ENCODE measurements at places on chromosomes 7 and 10. TPM values are rescaled to one million over a fixed set of nuclear protein-coding genes. Genes with fewer than 3 reads are reported as not detected.

THSD7A gene
- not detected for total RNA-seq

CRHR2 gene
- total RNA-seq: not detected

DMBT1 gene
- total RNA-seq: not detected

CFTR gene
- 0.06 TPM for total RNA-seq

CYREN gene
- total RNA-seq: 81.6 TPM

LLCFC1 gene
- not detected for total RNA-seq

GRCh38 chr10:33476757-33477273 lies 142.3 kb upstream of the NRP1 start:
- no peak for DNase-seq
- no peaks in the 10 kb centered on the region for H3K36me3 ChIP-seq
- H3K4me1 ChIP-seq: no peaks in the 10 kb centered on the region
- no peak overlapping the region for H3K4me3 ChIP-seq
- H3K27ac ChIP-seq: no peak overlapping the region

DNA sequence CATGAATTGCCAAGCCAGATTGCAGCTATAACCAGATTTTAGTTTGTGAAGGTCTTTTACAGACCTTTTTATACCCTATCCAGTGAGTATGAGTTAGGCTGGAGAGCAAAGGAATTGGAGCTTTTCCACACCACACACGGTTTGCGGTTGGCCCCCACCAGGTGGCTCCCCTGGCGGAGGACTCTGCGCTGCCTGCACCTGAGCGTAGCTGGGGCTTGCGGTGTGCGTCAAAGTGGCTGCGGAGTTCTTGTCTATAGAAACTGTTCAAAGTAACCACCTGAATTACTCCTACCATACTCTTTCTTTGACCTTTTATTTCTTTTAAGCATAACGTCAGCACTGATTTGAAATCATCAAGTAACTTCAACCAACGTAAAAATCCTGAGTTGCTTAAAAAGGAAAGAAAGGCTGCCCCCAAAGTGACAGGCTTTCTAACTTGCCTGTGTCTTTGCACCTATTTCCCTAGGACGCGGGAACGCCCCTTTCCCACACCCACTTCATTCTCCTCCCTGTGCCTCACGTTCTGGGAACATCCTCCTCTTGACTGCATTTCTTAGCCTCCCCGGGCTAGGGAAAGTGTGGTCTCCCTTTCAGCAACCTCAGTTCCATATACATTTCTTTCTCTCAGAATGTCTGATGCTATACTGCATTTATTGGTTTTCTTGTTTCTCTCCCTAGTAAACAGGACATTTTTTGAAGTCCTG lies 47.6 kb upstream of the TMEM72 start:
- no peaks in the 10 kb centered on the region for H3K36me3 ChIP-seq
- H3K27me3 ChIP-seq: peaks cover 3% of the 10 kb centered on the region
- no peak overlapping the region for H3K4me3 ChIP-seq
- DNase-seq: no peak
- H3K27ac ChIP-seq: no peak overlapping the region
- peaks cover 25% of the 10 kb centered on the region for H3K4me1 ChIP-seq

DNA sequence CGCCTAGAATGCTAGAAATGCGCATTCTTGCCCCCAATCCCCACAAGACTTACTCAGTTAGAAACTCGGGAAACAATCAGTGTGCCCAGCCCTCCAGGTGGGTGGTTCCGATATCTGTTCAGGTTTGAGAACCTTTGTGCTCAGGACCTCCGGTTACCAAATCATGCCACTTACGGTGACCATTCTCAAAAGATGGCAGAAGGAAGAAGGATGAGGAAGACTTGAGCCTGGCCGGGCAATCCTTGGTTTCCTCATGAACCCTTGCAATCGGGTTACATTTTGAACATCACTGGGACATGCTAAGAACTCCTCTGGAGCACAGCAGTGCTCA lies 52.1 kb downstream of the RBM17 start:
- H3K4me3 ChIP-seq: peak overlapping the region; percentile 37
- peaks cover 44% of the 10 kb centered on the region for H3K4me1 ChIP-seq

DNA sequence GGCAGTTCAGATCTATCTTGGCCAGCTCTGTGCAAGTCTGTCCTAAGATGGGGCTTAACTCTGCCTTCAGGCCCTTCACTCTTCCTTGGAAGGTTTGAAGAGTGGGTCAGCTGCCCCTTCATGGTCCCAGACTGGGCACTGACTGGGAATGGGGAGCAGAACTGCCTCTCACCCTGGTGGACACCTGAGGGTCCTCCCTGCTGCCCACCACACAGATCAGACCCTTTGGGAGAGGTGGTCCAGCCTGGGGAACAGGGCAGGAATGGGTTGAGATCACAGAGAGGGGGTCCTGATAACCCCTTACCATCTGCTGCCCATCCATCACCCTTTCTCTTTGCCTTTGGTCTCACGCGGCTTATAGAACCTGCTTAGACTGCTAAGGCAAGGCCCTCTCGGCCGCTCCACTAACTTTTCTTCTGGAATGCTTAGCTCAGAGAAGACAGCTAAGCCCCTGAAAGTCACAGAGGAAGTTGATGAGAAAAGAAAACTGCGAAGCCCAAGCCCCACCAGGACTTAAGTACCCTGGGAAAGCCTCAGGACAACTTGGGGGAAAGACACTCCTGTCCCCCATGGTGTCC lies 402 bp upstream of the CDHR1 start:
- no peak for DNase-seq
- 0 out of 2 replicates have a peak, but pooled peaks cover 8% of the 10 kb centered on the region for H3K4me1 ChIP-seq
- peak overlapping the region; percentile 10 for H3K4me3 ChIP-seq
- peaks cover 51% of the 10 kb centered on the region for H3K27me3 ChIP-seq
- no peaks in the 10 kb centered on the region for H3K36me3 ChIP-seq

- H3K4me3 ChIP-seq: no peak overlapping the region
- no peak overlapping the region for H3K27ac ChIP-seq
- H3K4me1 ChIP-seq: no peaks in the 10 kb centered on the region
- H3K36me3 ChIP-seq: no peaks in the 10 kb centered on the region
- no peak for DNase-seq
Observed at GRCh38 chr10:22505911-22506685, 160.8 kb downstream of the SPAG6 start.

- no peak overlapping the region for H3K27ac ChIP-seq
- H3K4me3 ChIP-seq: no peak overlapping the region
Observed at GRCh38 chr7:150435390-150436073, 14.9 kb upstream of the GIMAP8 start.

- DNase-seq: no peak
- H3K27me3 ChIP-seq: no peaks in the 10 kb centered on the region
- H3K4me3 ChIP-seq: no peak overlapping the region
- H3K27ac ChIP-seq: no peak overlapping the region
- peaks cover 6% of the 10 kb centered on the region for H3K4me1 ChIP-seq
Observed at GRCh38 chr7:158979023-158979529, 122.7 kb downstream of the DYNC2I1 start.

GRCh38 chr7:131781-132482 lies 60.4 kb upstream of the FAM20C start:
- H3K36me3 ChIP-seq: no peaks in the 10 kb centered on the region
- H3K4me3 ChIP-seq: no peak overlapping the region
- H3K4me1 ChIP-seq: 0 out of 2 replicates have a peak, but pooled peaks cover 2% of the 10 kb centered on the region
- H3K27me3 ChIP-seq: no peaks in the 10 kb centered on the region

GRCh38 chr7:132876576-132876975 lies 205.3 kb downstream of the CHCHD3 start:
- no peaks in the 10 kb centered on the region for H3K36me3 ChIP-seq
- no peak overlapping the region for H3K4me3 ChIP-seq
- H3K27ac ChIP-seq: no peak overlapping the region
- DNase-seq: no peak

- no peak overlapping the region for H3K27ac ChIP-seq
- H3K4me3 ChIP-seq: no peak overlapping the region
Observed at GRCh38 chr10:109784236-109784635, 139.1 kb downstream of the XPNPEP1 start.

- H3K4me3 ChIP-seq: peak overlapping the region; percentile 18
- H3K4me1 ChIP-seq: peaks cover 38% of the 10 kb centered on the region
- no peaks in the 10 kb centered on the region for H3K36me3 ChIP-seq
- DNase-seq: peak; percentile 72
Observed at GRCh38 chr10:102775935-102776669, 32.4 kb downstream of the WBP1L start.

- no peaks in the 10 kb centered on the region for H3K4me1 ChIP-seq
- H3K27ac ChIP-seq: no peak overlapping the region
- H3K36me3 ChIP-seq: no peaks in the 10 kb centered on the region
- peaks cover 10% of the 10 kb centered on the region for H3K27me3 ChIP-seq
- DNase-seq: peak; percentile 18
Observed at GRCh38 chr10:47115322-47115721, 184.7 kb upstream of the GDF10 start.

- DNase-seq: no peak
Observed at GRCh38 chr10:102400076-102400475, 4.6 kb downstream of the NFKB2 start.

DNA sequence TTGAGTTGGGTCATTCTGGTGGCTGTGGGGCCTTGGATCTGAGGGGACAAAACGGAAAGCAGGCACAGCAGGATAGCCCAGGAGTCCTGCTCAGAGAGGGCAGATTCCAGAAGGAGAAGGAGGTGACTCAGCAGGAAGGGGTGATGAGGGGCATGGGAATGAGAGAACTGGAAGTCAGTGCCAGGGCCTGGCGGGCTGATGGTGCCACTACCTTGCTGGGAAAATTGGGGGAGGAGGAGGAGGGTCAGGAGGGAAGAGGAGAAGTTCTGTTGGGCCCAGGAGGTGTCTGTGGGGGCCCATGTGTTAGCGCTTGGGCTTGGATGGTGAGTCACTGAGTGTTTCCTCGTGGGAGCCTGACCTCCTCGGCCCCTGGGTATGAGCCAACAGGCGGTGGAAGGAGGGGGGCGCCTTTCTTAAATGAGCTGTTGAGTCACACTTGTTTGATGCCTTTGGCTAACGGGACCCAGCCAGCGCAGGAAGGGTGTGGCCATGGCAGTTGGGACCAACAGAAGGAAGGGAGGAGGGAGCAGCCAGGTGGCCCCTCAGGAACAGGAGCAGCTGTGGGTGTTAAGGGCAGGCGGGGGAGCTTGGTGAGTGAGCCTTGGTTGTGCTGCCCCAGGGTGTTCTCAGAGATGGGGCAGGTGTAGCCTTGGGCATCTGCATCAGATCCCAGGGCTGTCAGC lies 130.0 kb upstream of the BTBD16 start:
- peak; percentile 93 for DNase-seq
- peaks cover 34% of the 10 kb centered on the region for H3K4me1 ChIP-seq
- H3K36me3 ChIP-seq: peaks cover 3% of the 10 kb centered on the region
- peak overlapping the region; percentile 88 for H3K27ac ChIP-seq
- H3K4me3 ChIP-seq: no peak overlapping the region

- no peaks in the 10 kb centered on the region for H3K4me1 ChIP-seq
- H3K4me3 ChIP-seq: no peak overlapping the region
- H3K36me3 ChIP-seq: no peaks in the 10 kb centered on the region
- H3K27me3 ChIP-seq: no peaks in the 10 kb centered on the region
- no peak overlapping the region for H3K27ac ChIP-seq
- no peak for DNase-seq
Observed at GRCh38 chr10:104446151-104446550, 92.5 kb downstream of the CFAP58 start.

- no peaks in the 10 kb centered on the region for H3K36me3 ChIP-seq
- H3K4me1 ChIP-seq: peaks cover 21% of the 10 kb centered on the region
- H3K4me3 ChIP-seq: no peak overlapping the region
- no peaks in the 10 kb centered on the region for H3K27me3 ChIP-seq
- no peak for DNase-seq
Observed at GRCh38 chr10:78377356-78377755, 343.7 kb downstream of the RPS24 start.

GRCh38 chr10:126673565-126673964 lies 3.1 kb upstream of the C10orf90 start:
- no peak overlapping the region for H3K27ac ChIP-seq
- H3K4me1 ChIP-seq: no peaks in the 10 kb centered on the region
- no peak for DNase-seq
- no peak overlapping the region for H3K4me3 ChIP-seq
- H3K27me3 ChIP-seq: no peaks in the 10 kb centered on the region

DNA sequence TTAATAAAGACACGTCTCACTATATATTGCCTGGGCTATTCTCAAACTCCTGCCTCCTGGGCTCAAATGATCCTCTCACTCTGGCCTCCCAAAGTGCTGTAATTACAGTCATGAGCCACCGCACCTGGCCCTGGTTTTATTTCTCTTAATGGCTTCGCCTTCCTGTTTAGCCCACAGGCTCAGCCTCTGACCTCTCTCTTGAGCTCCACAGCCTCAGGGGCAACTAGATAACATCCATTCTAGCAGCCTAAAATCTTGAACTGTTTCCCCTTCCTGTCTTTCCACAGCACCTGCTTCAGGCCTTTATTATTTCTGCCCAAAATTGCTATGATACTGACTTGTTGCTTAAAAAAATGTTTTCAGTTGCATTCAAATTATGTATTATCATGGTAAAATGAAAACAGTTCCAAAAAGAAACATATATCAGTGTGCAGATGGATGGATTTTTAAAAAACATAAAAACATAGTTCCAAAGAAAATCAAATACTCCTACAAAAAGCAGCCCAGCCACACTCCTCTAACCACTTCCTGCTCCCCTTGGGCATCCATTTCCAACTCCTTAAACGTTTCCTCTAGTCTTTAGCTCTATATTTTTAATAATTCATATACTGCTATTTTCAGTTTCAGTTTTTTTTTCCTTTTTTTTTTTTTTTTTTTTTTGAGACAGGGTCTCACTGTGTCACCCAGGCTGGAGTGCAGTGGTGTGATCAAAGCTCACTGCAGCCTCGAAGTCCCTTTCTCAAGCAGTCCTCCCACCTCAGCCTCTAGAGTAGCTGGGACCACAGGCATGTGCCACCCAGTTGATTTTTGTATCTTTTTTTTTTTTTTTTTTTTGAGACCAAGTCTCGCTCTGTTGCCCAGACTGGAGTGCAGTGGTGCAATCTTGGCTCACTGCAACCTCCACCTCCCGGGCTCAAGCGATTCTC lies 5.1 kb upstream of the BAZ1B start:
- H3K36me3 ChIP-seq: no peaks in the 10 kb centered on the region
- peaks cover 6% of the 10 kb centered on the region for H3K4me1 ChIP-seq

DNA sequence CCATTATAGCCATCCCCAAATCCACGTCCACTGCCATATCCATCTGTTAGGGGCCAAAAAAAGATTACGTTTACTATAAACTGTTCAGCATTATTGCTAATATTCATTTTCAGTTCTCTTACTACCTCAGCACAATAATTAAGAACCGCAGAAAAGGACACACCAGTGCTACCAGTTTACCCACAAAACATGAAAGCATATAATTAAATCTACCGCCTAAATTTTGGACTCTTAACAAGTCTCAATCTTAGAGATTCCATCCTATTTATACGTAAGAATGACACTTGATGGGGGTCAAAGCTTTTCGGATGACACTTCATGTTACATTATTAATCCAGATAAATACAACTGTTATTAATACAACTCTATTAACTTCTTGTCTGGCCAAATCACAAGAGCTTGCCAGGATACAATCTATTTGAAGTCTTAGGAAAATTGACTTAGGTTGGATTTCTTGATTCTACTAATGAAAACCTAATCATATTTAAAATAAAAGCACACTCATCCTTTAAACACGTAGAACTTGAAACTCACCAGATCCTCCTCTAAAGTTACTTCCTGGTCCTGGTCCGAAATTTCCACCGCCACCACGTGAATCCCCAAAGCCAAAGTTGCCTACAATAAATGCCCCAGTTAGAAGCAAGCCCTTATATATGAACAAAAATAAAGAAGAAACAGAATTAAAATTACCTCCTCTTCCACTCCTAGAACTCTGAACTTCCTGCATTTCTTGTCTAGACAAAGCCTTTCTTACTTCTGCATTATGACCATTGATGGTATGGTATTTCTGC lies 4.5 kb downstream of the HNRNPA2B1 start:
- H3K4me1 ChIP-seq: peaks cover 21% of the 10 kb centered on the region
- no peaks in the 10 kb centered on the region for H3K27me3 ChIP-seq
- H3K27ac ChIP-seq: no peak overlapping the region
- no peak for DNase-seq
